Activated CD8-positive, alpha-beta memory T cell treated with anti-CD3 and anti-CD28 coated beads for 1 hour (primary cell): ENCODE measurements at places on chromosomes 12 and 14.

DNA sequence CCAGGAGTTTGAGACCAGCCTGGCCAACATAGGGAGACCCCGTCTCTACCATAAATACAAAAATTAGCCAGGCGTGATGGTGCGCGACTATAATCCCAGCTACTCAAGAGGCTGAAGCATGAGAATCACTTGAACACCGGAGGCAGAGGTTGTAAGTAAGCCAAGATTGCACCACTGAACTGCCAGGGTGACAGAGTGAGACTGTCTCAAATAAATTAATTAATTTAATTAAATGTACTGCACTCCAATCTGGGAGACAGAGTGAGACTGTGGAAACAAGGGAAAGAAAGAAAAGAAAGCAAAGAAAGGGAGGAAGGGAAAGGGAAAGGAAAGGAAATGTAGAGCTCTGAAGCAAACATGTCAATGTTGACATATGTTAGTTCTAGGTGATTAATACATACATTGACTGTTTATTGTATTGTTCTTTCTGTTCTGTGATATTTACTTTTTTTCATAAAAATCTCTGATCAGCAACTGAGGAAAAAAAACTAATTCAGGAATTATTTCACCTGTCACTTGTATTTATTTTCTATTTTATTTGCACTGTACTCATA is 99.6 kb downstream of the DENND5B start:
- no peak for DNase-seq

GRCh38 chr14:88535149-88535548 is 19.7 kb downstream of the PTPN21 start:
- no peak for DNase-seq

GRCh38 chr14:36718216-36718615 is 56.6 kb downstream of the PAX9 start:
- DNase-seq, result no peak

- no peak for DNase-seq
Measured at GRCh38 chr14:62206456-62206855, 444.2 kb downstream of the SNAPC1 start.

DNA sequence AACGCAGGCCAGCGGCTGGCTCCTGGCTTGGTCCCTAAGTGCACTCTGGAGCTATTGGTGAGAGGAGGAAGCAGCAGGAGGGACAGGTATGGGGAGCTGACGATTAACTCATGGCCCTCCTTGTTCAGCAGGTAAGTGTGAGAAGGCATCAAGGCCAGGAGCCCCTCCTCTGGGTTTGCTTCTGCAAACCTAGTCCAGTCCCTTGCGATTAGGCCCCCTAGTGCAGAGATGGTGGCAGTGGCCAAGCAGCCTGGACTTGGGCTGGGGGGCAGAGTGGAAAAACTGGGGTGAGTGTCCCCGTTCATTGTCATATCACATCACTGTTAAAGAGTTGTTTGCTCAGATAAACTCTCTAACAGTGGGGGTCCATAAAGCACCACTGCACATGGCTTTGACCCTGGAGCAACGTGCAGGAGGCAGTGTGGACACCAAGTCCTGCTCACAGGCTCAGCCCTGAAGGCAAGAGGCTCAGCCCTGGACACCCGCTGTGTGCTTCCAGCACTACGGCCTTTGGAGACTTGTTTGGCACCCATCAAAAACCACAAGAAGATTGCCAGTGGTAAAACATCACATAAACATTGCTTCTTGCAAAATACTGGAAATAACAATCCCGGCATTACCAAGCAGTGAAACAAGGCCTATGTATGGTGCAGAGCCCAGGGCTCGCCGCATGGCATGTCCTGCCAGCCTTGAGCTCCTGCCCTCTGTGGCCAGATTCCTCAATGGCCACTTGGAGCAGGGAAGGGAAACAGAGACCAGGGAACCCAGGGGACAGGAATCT is 184.3 kb upstream of the RTL1 start:
- no peak for DNase-seq

GRCh38 chr12:53807322-53807860 is 55.6 kb upstream of the CISTR start:
- DNase-seq, result no peak

DNA sequence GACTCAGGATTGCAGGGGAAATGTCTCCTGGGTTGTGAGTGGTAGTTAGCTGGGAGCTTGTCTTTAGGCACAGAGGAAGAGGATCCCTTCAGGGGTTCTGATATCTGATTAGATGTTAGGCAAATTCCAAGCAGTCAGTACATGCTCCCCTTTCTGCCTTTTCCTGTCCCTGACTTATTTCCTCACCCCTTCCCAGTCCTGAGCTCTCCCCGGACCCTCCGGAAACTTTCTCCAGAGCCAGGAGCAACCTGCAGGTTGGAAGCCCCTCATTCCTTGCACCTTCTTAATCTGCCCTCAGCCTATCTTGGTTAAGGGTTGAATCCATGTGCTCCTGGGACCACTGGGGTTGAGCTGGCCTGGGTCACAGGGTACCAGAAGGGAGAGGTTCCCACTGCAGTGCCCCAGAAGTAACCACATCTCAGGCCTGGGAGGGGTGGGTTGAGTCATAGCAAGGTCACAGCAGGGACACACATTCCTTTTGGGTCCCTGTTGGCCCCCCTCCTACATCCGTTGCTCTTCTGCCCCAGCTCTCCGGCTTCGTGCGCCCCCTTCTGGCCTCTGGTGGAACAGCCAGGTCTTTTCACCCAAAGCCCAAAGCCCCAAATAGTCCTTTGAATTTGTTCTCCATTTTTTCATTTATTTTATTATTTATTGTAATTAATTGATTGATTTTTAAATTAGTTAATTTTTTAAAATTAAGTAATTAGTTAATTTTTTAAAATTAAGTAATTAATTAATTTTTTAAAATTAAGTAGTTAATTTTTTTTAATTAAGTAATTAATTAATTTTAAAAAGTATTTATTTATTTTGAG is 1.8 kb downstream of the IGFBP6 start:
- DNase-seq, result peak; percentile 68

- no peak for DNase-seq
Measured at GRCh38 chr14:91063119-91063518, 2.7 kb upstream of the RPS6KA5 start.

DNA sequence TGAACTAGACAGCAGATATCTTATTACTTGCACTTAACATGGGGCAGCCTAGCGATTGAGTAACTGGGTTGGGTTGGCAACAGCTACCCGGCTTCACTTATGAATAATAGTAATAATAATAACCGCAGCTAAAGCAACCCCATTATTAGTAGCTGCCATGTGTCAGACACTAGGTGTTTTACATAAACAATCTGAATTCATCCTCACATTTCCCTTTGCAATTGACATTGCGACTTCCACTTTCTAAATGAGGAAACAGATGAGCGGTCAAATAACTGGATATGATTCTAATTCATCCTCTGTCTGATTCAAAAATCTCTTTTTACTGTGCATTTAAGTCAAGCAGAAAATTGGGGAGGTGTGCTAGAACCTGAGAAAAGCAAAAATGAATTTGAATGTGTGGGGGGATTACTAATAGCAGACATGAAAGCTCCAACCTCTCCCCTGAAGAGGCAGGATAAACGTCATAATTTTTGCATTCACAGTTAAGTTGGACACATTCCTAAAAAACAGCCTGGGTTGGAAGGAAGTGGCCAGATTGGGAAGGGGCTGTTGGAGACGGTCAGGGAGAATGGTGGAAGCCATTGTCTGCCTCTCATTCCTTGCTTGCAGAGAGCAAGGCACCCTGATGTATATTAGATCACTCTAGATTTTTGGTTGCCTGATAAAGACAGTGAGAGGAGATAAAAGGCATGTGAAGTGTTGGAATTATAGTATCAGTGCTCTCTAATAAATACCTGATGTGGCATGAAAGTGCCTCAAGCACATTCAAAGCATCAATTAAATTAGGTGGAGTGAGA is 13.1 kb downstream of the EMP1 start:
- no peak for DNase-seq

GRCh38 chr14:76456200-76456599 is 80.3 kb downstream of the ESRRB start:
- no peak for DNase-seq

GRCh38 chr14:93045211-93045674 is 70.5 kb downstream of the ITPK1 start:
- no peak for DNase-seq

DNA sequence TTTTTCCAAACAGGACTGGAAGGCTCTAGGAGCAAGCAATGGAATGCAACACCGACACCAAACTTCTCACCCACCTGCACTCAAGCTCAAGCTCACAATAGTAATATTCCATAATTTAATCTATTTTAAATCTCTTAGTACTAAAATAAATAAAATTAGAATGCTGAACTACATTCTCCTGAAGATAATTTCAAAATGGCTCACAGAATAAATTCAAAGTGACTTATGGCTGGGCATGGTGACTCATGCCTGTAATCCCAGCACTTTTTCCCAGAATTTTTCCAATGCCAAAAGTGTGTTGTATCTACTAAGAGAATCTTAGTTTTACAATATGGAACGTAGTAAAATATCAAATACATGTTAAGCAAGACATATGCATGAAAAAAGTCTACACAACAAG is 31.5 kb downstream of the DUSP16 start:
- DNase-seq, result no peak

- no peak for DNase-seq
Measured at GRCh38 chr12:100024974-100025555, 40.3 kb upstream of the ANKS1B start.

- DNase-seq, result no peak
Measured at GRCh38 chr14:100250732-100251465, 12.0 kb downstream of the YY1 start.

GRCh38 chr12:131711551-131712205 is 788 bp downstream of the SFSWAP start:
- DNase-seq, result no peak

DNA sequence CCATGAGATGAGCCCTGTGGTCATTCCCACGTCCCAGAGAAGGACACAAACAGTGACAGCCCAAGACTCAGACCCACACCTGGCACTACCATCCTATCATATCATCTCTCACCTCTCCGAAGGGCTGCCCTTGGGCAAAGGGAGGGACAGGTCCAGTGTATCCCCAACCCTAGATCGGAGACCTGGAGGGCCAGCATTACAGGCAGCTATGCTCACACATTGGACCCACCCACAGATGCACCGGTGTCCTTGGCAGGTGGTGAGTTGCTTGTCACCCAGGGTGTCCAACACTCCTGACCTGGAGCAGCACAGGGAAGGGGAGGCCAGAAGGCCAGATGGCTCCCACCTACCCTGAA is 117.4 kb downstream of the DICER1 start:
- DNase-seq, result no peak

- no peak for DNase-seq
Measured at GRCh38 chr12:62520361-62520760, 53.7 kb downstream of the MON2 start.

DNA sequence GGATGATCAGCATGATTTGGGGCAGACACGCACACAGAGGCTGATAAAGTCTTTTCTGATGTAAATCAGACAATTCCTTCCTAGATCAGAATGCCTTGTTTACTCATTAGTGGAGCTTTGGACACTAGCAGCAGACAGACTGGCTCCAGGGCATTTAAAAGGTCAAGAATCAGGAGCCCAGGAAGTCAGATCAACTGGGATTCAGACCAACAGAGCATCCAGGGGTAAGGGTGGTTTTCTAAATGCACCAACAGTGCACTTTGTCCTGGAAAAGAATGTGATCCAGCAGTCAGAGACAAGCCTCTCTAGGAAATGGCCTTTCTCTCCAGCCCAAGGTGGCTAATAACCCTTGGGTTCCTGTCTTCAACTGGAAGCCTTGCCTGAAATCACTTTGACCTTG is 405.3 kb downstream of the MED13L start:
- no peak for DNase-seq

DNA sequence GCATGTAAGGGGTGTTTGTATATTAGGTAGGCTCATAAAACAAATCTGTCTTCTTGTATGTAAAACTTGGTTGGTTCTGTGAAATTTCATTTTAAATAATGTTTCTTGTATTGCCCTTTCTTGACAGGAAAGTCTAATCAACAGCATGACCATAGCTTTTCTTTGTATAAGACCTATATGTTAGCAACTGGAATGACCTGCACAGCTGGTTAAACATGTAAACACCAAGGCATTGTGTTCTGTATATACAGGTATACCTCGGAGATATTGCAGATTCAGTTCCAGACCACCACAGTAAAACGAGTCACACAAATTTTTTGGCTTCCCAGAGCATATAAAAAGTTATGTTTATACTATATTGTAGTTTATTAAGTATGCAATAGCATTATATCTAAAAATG is 183.6 kb downstream of the ERC1 start:
- DNase-seq, result no peak

- no peak for DNase-seq
Measured at GRCh38 chr12:64808110-64808509, 16.3 kb upstream of the TBC1D30 start.

- DNase-seq, result no peak
Measured at GRCh38 chr14:58740379-58740935, 102.7 kb downstream of the DACT1 start.

DNA sequence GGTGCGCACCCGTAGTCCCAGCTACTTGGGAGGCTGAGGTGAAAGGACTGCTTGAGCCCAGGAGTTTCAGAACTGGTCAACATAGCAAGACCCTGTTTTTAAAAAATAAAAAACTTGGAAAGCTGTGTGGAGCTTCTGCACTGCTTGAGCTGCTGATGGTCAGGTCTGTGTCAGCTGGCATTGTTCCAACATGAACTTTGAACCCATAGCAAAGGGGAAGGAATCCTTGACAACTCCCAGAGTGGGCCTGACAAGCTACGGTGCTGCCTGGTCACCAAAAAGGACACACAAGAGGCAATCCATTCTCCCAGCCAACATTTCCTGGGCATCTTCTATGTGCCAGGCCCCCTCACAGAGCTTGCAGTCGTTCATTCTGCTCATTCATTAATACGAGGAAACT is 16.4 kb upstream of the LTBP2 start:
- no peak for DNase-seq

GRCh38 chr12:19451196-19451595 is 11.9 kb downstream of the AEBP2 start:
- DNase-seq, result no peak

GRCh38 chr12:124216966-124217365 is 77.9 kb upstream of the RFLNA start:
- DNase-seq, result no peak

DNA sequence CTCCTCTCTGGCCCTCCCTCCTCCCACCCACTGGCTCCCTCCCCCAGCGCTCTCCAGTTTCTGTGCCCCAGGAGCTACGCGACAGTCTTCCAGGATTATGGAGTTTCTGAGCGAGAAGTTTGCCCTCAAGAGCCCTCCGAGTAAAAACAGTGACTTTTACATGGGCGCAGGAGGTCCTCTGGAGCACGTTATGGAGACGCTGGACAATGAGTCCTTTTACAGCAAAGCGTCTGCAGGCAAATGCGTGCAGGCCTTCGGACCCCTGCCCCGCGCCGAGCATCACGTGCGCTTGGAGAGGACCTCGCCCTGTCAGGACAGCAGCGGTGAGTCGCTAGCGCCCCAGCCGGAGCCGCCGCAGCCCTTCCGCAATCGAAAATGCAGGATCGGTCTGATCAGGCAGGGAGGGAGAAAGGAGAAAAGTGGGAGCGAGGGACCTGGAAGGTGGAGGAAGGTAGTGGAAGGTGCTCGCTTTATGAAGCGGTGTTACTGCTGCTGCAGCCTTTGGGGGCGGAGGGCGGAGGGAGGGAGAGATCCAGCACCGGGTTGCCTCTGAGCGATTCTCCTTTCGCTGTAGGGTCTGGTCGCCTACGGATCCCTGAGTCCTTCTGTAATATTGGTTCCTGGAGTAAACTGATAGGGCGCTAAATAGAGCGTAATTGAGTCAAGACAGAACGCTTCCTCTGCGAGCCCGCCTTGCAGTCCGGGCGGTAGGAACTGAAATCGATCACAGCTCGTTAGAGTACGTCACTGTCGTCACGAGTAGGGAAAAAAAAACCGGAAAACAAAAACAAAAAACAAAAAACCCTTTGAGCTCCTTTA is at the start of gene ALX1:
ALX1 (plus strand) TSS at position 56 of the 819 bp plus-strand sequence; CDS start at position 98, 42 bp downstream.
- no peak for DNase-seq
